ENCODE measurements at places on chromosomes 12 and 14. TPM values are rescaled to one million over a fixed set of nuclear protein-coding genes. Genes with fewer than 3 reads are reported as not detected.

- no peak overlapping the region for H3K4me3 ChIP-seq
- H3K4me1 ChIP-seq = no peaks in the 10 kb centered on the region
- DNase-seq = no peak
Measured at GRCh38 chr14:85445151-85445795, 84.7 kb upstream of the FLRT2 start.

KRT74 gene
- not detected for total RNA-seq

DNA sequence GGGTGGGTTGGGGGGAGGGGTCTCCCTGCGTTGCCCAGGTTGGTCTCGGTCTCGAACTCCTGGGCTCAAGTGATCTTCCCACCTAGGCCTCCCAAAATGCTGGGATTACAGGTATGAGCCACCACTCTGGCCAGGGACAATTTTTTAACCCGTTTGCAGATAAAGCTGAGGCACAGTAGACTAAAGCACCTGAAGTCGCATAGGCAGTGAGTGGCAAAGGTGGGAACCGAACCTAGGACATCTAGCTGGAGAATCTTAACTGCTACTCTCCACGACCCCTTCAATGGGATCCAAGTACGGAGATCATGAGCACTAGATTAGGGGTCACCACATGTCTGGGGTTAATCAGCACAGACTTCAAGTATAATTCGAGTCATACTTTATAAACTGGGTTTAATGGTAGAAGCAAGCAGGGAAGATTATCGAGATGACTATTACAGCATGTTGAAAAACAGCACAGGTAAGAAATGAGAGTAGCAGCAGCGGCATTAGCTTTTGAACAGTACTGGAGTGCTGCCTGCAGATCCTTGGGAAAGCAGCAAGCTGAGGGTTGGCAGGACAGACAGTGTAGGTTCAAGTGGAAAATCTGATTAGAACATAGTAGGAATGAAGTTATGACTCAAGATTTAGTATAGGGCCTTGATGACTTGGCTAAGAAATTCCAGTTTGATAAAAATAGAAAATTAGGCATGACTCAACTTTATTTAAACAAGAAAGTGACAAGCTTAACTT, 23.9 kb downstream of the NID2 start:
- H3K36me3 ChIP-seq = no peaks in the 10 kb centered on the region
- H3K27ac ChIP-seq = peak overlapping the region; percentile 22
- H3K4me1 ChIP-seq = peaks cover 5% of the 10 kb centered on the region
- DNase-seq = no peak

DNA sequence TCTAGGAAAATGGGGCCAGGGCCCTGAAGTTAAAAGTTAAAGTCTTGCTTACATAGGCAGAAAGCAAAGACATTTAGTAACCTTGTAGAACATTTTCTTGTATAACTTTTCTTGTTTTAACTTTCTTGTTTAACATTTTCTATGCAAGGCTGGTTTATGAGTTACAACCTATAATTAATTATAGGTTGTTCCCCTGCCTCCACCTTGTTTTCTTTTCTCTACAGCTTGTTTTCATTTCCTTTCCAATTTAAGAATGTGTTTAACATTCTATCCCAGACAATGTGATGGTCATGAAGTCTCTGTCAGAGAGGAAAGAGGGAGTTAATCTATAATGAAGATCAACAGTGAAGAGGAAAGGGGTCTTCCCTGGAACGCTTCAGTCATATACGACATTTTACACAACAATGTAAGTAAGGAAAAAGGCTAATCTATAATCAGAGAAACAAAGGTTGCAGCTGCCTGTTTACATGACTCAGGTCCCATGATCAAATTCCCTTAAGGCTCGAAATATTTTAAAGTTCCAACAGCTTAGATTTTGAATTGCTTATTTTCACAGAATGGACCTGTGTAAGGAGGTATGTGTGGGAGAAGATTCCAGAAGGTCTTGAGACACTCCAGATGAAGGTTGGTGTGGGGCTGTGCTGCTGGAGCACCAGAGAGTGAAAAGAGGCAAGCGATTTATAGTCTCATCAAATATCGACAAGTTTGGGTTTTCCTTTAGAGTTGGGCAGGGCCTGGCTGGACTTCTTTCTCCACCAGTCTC, 34.2 kb upstream of the TCL1B start:
- H3K4me1 ChIP-seq = no peaks in the 10 kb centered on the region
- no peak overlapping the region for H3K27ac ChIP-seq
- no peak for DNase-seq
- H3K36me3 ChIP-seq = no peaks in the 10 kb centered on the region
- H3K27me3 ChIP-seq = peaks cover 15% of the 10 kb centered on the region
- H3K4me3 ChIP-seq = no peak overlapping the region

GRCh38 chr14:102508410-102508773, 1.2 kb downstream of the ANKRD9 start:
- no peaks in the 10 kb centered on the region for H3K27me3 ChIP-seq
- H3K36me3 ChIP-seq = no peaks in the 10 kb centered on the region
- H3K27ac ChIP-seq = peak overlapping the region; percentile 98
- peaks cover 22% of the 10 kb centered on the region for H3K4me1 ChIP-seq
- H3K4me3 ChIP-seq = peak overlapping the region; percentile 72

DNA sequence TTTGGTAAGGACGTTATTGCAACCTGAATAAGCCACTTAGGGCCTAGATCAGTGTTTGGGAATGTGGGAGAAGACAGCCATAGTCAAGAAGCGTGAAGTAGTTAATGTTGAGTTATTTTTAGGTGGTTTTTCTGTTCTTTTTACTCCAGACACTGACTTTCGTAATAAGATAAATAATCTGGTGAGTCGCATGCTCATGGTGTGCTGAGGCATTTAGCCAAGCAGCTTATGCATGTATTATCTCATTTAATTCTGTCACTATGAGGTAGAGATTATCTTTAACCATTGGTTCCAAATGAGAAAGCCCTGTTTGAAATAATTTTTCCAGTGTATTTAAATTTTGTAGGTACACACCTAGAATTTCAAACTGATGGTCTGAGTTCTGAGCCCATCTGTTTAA, 67.3 kb downstream of the RCOR1 start:
- H3K4me3 ChIP-seq = no peak overlapping the region
- no peaks in the 10 kb centered on the region for H3K27me3 ChIP-seq
- H3K36me3 ChIP-seq = no peaks in the 10 kb centered on the region
- no peak overlapping the region for H3K27ac ChIP-seq

GRCh38 chr14:29607169-29607568, 320.5 kb downstream of the PRKD1 start:
- no peaks in the 10 kb centered on the region for H3K27me3 ChIP-seq
- no peak overlapping the region for H3K4me3 ChIP-seq
- peak; percentile 10 for DNase-seq
- no peak overlapping the region for H3K27ac ChIP-seq
- no peaks in the 10 kb centered on the region for H3K36me3 ChIP-seq
- H3K4me1 ChIP-seq = no peaks in the 10 kb centered on the region

- H3K27me3 ChIP-seq = no peaks in the 10 kb centered on the region
- H3K36me3 ChIP-seq = no peaks in the 10 kb centered on the region
- H3K4me3 ChIP-seq = no peak overlapping the region
- peaks cover 17% of the 10 kb centered on the region for H3K4me1 ChIP-seq
- no peak for DNase-seq
- no peak overlapping the region for H3K27ac ChIP-seq
Measured at GRCh38 chr12:75661908-75662307, 150.5 kb upstream of the KRR1 start.

NFATC4 gene
- total RNA-seq = 37.8 TPM

DNA sequence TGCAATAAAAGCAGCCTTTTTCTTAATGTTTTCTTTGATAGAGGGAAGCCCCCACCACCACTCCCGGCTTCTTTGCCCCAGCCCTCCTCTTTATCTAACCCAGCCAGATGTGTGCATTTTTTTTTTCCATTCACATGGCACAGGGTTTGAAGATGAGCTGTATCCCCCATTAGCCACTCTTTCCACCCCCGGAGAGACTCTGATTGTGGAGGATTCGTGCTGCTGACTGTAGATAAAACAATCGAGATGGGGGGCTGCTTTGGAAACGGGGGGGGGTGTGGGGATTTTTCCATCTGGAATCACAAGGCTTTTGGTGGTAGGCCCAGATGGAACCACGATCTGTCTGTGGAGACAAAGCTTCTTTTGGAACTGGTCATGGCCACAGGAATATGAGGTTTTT, 46.2 kb upstream of the VASH1 start:
- H3K36me3 ChIP-seq = no peaks in the 10 kb centered on the region
- no peak overlapping the region for H3K4me3 ChIP-seq
- H3K4me1 ChIP-seq = no peaks in the 10 kb centered on the region
- no peak overlapping the region for H3K27ac ChIP-seq
- no peak for DNase-seq

DNA sequence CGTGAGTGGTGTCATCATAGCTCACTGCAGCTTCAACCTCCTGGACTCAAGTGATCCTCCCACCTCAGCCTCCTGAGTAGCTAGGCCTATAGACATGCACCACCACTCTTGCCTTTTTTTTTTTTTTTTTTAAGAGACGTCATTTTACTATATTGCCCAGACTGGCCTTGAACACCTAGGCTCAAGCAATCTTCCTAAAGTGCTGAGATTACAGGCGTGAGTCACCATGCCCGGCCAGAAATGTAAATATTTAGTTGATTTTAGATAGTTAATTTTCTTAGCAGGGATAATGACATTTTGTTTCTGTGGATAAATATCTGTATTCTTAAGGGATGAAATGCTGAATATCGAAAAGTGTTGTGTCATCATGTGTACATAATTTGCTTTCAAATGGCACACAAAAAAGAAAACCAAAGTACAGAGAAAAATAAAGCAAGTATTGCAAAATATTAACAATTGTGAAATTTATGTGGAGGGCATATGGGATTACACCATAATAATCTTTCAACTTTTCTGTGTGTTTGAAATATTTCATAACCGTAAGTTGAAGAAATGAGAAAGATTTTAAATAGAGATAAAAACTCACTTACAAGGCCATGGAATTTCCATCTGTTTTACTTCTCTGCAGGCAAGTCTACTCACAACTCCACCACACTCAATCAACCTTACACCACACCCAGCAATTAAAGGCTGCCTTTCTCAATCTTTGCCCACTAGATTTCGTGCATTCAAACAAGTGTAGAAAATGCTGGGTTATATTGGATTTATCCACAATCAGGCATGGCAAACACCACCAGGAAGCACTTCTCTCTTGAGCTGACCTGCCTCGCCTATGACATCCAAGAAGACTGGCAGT, 93.7 kb downstream of the SPTSSA start:
- no peaks in the 10 kb centered on the region for H3K27me3 ChIP-seq
- peaks cover 23% of the 10 kb centered on the region for H3K4me1 ChIP-seq
- H3K36me3 ChIP-seq = no peaks in the 10 kb centered on the region
- DNase-seq = peak; percentile 52
- no peak overlapping the region for H3K4me3 ChIP-seq
- H3K27ac ChIP-seq = peak overlapping the region; percentile 77

DNA sequence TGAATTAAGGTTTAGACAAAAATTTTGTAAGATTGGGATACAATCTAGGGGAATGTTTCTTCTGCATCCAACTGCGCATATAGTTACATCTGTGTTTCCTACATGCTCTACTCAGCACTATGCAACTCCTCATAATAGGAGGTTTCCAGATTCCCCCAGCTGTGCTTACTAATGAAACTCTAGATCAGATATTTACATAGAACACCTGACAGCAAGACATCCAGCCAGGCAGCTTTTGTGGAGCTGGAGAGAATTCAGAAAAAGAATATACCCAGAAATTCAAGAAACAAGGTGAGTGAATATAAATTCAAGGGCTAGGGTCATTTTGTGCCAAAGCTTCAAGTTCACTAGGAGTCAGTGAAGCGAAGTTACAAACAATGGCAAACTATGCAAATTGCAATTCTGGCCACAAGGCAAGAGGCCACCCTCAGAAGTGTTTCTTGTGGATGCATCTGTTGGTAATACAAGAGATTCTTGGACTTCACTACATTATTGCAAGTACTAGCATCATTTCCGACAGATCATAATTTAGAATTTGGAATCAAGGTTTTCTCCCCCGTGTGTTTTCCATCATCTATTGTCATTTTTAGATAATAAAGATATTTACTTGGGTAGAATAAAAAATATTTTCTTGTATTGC, 341.2 kb upstream of the NAV3 start:
- H3K27me3 ChIP-seq = no peaks in the 10 kb centered on the region
- no peak overlapping the region for H3K4me3 ChIP-seq
- DNase-seq = no peak
- no peak overlapping the region for H3K27ac ChIP-seq
- H3K4me1 ChIP-seq = no peaks in the 10 kb centered on the region
- no peaks in the 10 kb centered on the region for H3K36me3 ChIP-seq

GRCh38 chr14:21105095-21105494, 4.2 kb downstream of the TMEM253 start:
- no peak overlapping the region for H3K4me3 ChIP-seq
- no peaks in the 10 kb centered on the region for H3K27me3 ChIP-seq
- no peak for DNase-seq
- H3K27ac ChIP-seq = peak overlapping the region; percentile 99

RNASE2 gene
- 1.6 TPM for total RNA-seq

- no peaks in the 10 kb centered on the region for H3K36me3 ChIP-seq
- peak; percentile 14 for DNase-seq
- peak overlapping the region; percentile 39 for H3K27ac ChIP-seq
- peaks cover 4% of the 10 kb centered on the region for H3K4me1 ChIP-seq
- no peaks in the 10 kb centered on the region for H3K27me3 ChIP-seq
Measured at GRCh38 chr12:21566223-21566906, 38.3 kb downstream of the GYS2 start.

GRCh38 chr12:56590237-56590830, 39.8 kb downstream of the BAZ2A start:
- no peak overlapping the region for H3K27ac ChIP-seq
- no peaks in the 10 kb centered on the region for H3K36me3 ChIP-seq
- DNase-seq = peak; percentile 34
- no peaks in the 10 kb centered on the region for H3K4me1 ChIP-seq
- H3K4me3 ChIP-seq = no peak overlapping the region

DNA sequence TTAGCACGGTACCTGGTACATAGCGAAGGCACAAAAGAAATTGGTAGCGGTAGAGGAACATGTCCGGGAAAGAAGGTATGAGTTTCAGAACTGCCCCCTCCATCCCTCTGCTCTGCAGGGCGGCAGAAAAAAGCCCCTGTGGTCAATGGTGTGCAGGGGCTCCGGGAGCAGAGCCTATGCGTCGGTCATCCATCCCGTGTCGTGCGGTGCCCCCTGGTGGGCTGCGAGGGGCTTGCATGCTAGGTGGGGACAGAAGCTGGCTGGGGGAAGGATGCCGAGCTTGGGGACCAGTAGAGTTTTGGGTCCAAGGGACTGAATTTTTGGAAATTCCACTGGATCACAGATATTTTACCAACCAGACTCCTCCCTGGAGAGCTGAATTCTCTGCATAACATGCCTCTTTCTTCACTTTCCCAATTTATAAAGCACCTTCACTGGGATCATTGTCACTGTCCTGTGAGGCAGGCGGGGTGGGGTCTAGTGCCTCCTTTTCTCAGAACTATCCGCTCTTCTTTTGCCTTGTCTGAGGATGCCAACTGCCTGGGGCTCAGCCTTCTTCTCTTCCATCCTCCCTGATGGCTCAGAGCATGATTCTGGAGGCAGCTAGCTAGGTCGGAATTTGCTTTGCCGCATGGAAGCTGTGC, 148.7 kb downstream of the SMOC1 start:
- peak; percentile 83 for DNase-seq
- no peak overlapping the region for H3K27ac ChIP-seq
- H3K36me3 ChIP-seq = no peaks in the 10 kb centered on the region
- H3K4me1 ChIP-seq = no peaks in the 10 kb centered on the region
- H3K27me3 ChIP-seq = no peaks in the 10 kb centered on the region
- no peak overlapping the region for H3K4me3 ChIP-seq

- H3K4me3 ChIP-seq = no peak overlapping the region
- H3K36me3 ChIP-seq = no peaks in the 10 kb centered on the region
- no peak overlapping the region for H3K27ac ChIP-seq
- no peaks in the 10 kb centered on the region for H3K27me3 ChIP-seq
- H3K4me1 ChIP-seq = no peaks in the 10 kb centered on the region
Measured at GRCh38 chr12:127078577-127079350, 1188.2 kb upstream of the TMEM132C start.

Data from hepatocyte (in vitro differentiated cells).